Cortex of kidney (tissue), 1 donor: ENCODE measurements at places on chromosomes 7 and 10.

GRCh38 chr7:81339946-81340345 lies 421.1 kb upstream of the SEMA3C start:
- DNase-seq = no peak

DNA sequence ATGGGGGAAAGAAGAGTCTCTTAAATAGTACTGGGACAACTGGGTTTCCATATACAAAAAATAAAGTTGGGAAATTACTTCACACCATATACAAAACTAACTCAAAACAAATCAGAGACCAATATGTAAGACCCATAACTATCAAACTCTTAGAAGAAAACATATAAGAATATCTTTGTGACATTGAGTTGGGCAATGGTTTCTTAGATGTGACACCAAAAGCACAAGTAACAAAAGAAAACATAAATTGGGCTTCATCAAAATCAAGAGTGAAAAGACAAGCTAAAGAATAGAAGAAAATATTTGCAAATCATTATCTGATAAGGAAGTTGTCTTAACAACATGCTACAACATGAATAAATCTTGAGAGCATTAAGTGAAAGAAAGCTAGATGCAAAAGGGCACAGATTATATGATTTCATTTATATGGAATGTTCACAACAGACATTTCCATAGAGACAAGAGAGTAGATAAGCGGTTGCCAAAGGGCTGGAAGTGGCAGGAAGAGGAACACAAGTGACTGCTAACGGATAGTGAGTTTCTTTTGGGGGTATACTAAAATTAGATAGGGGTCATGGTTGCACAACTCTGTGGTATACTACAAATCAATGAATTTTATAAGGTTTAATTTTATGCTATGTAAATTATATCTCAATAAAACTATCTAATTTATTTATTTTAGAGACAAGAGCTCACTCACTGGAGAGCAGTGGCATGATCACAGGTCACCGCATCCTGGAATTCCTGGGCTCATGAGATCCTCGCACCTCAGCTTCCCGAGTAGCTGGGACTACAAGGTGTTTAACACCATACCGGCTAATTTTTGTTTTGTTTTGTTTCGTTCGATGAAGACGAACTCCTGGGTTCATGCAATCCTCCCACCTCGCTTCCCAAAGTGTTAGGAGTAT lies 35.4 kb downstream of the JMJD1C start:
- no peak for DNase-seq

DNA sequence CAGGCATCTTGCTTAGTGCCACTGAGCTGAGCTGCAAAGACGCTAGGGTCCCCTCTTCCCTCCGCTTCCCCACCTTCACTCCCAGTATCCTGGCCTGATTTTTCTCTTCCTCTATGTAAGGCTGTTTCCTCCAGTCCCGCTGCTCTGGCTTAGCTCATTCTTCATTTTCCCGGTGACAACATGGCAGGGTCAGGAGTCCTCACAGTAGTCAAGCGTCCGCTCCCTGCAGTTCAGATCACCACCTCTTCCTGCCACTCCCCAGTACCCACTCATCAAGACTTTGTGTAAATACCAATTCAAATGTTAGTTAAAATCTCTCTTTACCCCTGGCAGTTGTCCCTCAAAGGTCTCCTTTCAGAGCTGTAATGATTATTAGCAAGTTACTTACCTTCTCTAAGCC lies 650.4 kb upstream of the CELF2 start:
- no peak for DNase-seq

DNA sequence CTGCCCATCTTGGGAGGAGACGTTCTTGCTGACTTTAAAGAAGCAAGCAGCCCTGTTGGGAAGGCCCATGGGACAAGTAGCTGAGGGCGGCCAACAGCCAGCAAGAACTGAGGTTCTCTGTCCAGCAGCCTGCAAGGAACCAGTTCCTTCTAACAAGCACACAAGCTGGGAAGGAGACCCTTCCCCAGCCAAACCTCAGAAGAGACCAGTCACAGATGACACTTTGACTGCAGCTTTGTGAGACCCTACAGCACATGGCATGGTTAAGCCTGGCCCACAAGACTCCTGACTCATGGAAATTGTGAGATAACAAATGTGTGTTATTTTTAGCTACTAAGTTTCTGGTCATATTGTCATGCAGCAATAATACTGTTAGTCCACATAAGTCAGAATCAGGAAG lies 99.9 kb downstream of the PRLHR start:
- no peak for DNase-seq

DNA sequence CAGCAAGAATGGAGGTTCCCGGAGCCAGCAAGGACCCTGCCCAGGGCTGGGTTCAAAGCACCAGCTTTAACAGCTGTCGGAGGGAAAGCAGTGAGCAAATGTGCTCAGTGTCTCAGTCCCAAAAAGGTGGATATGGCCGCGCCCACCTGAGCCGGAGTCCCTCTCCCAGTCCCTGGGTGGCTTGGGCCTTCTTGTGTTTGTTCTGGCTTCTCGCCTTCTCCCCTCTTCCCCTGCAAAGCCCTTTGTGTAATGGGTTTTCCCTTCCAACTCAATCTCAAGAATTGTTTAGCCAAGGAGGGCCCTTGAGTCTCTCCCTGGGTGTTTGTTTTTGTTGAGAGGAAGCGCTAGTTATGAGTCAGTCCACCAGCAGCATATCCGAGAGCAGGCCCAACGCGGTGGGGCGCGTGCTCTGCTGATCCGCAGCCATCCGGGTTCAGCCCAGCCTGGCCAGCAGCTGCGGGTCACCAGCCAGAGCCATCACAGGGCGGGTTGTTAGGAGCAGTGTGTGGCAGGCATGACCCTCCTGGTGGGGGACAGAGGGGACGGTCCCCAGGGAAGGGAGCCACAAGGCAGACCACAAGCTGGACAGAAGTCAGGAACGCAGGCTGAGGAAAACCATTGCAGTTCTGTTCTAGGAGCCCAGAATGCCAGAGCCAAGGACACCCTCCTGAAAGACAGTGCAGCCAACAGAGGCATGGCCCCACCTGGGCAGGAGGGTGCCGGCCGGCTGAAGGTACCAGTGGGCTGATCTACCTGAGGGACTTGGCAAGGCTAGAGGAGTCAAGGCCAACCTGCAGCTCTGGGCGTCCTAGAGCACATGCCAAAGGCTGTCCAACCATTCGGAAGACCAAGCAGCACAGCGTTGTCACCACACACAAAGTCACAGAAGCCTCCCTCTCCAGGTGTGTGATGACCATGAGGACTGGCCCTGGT lies 21.3 kb downstream of the CALML3 start:
- DNase-seq = no peak

- DNase-seq = no peak
Measured at GRCh38 chr10:22332116-22332692, 11.3 kb downstream of the BMI1 start.

GRCh38 chr10:125026974-125027735 lies 85.2 kb downstream of the ZRANB1 start:
- DNase-seq = no peak

- DNase-seq = no peak
Measured at GRCh38 chr10:71187600-71187999, 24.8 kb upstream of the UNC5B start.

DNA sequence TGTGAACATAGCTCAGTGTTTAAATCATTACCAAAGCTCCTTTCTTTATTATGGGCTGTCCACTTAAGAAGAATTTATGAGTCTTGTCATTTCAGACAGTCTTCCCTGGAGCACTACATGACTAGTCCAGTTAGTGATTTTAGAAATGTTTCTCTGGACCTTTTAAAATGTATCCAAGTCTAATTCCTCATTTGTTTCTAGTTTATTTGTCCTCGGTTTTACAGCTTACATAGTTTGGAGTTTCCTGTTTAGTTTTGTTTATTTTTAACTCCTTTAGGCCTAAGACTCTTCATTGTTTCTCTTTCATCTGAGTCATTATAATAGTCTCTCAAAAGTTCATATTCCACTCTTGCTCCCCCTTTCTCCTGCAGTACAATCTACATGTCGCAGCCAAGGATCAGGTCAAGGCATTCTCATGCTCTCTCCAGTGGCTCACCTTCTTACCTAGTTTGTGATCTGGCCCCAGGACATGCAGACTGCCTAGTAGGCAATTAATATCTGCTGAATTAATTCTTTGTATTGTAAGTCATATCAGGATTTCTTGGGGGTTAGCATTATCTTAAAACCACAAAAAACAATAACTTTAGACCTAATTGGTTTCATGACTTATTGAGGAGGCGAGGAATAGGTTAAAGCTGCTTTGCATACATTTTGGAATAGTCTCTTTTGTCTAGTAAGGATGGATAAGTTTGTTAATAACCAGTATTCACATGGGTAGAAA lies 93.8 kb downstream of the MAPK8 start:
- no peak for DNase-seq

DNA sequence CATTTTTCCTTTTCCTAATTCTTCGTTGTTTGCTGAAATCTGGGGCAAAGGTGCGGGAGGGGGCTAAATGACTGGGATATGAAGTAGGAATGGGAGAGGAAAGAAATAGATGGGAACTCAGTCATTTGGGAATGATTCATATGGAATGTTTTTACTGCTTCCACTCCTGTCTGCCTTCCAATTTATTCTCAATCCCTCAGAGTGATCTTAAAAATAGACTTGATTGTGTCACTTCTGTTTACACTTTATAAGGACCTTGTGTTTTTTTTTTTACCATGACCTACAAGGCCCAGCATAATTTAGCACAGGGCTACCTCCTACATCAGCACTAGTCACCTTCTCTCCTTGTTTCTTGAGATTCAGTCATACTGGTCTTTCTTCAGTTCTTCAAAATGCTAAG lies 97.9 kb downstream of the PTEN start:
- no peak for DNase-seq

- no peak for DNase-seq
Measured at GRCh38 chr10:44478040-44478439, 93.1 kb upstream of the CXCL12 start.

- DNase-seq = no peak
Measured at GRCh38 chr7:44497155-44498027, 6.9 kb upstream of the NUDCD3 start.
